Upper lobe of right lung (tissue), 1 donor: ENCODE measurements at places on chromosomes 16 and 17. TPM values are rescaled to one million over a fixed set of nuclear protein-coding genes. Genes with fewer than 3 reads are reported as not detected.

DNA sequence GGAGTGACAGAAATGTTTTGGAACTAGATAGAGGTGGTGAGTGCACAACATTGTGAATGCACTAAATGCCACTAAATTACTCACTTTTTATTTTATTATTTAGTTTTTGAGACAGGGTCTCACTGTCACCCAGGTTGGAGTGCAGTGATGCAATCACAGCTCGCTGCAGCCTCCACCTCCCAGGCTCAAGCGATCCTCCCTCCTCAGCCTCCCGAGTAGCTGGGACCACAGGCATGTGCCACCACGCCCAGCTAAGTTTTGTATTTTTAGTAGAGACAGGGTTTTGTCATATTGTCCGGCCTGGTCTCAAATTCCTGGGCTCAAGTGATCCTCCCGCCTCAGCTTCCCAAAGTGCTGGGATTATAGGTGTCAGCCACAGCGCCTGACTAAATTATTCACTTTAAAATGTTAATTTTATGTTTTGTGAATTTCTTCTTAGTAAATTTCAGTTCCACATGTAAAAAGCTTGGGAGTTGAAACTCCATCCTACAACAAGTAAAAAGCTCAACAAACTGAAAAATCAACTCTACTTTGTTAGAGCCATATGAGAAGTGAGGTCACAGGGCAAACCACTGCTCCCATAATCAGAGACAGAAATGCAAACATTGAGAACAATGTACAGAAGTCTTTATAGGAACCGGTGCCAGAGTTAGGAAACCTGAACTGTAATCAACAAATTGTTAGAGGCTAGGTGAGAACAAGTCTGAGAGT, 13.8 kb upstream of the SLC5A10 start:
- DNase-seq = no peak
- H3K36me3 ChIP-seq = no peaks in the 10 kb centered on the region
- H3K27me3 ChIP-seq = no peaks in the 10 kb centered on the region

GRCh38 chr16:66020642-66021041, 345.8 kb upstream of the CDH5 start:
- H3K36me3 ChIP-seq = no peaks in the 10 kb centered on the region
- no peaks in the 10 kb centered on the region for H3K27me3 ChIP-seq
- no peak overlapping the region for H3K27ac ChIP-seq
- no peak overlapping the region for H3K4me3 ChIP-seq
- no peak for DNase-seq
- H3K4me1 ChIP-seq = no peaks in the 10 kb centered on the region

- H3K27me3 ChIP-seq = no peaks in the 10 kb centered on the region
- H3K27ac ChIP-seq = no peak overlapping the region
- no peaks in the 10 kb centered on the region for H3K36me3 ChIP-seq
- H3K4me1 ChIP-seq = no peaks in the 10 kb centered on the region
- no peak for DNase-seq
- H3K4me3 ChIP-seq = no peak overlapping the region
Observed at GRCh38 chr17:15744074-15744676, 12.1 kb downstream of the TBC1D26 start.

- no peak for DNase-seq
- H3K27me3 ChIP-seq = no peaks in the 10 kb centered on the region
- H3K36me3 ChIP-seq = no peaks in the 10 kb centered on the region
- H3K4me3 ChIP-seq = no peak overlapping the region
Observed at GRCh38 chr16:14331020-14331419, 259.9 kb downstream of the MRTFB start.

GRCh38 chr17:29677221-29677791, 54.6 kb upstream of the CORO6 start:
- H3K4me3 ChIP-seq = no peak overlapping the region
- DNase-seq = no peak
- peaks cover 18% of the 10 kb centered on the region for H3K4me1 ChIP-seq
- peaks cover 42% of the 10 kb centered on the region for H3K36me3 ChIP-seq

- peak; percentile 83 for DNase-seq
- no peak overlapping the region for H3K4me3 ChIP-seq
- H3K27me3 ChIP-seq = no peaks in the 10 kb centered on the region
Observed at GRCh38 chr17:74779948-74780400, 3.8 kb upstream of the NAT9 start.

DNA sequence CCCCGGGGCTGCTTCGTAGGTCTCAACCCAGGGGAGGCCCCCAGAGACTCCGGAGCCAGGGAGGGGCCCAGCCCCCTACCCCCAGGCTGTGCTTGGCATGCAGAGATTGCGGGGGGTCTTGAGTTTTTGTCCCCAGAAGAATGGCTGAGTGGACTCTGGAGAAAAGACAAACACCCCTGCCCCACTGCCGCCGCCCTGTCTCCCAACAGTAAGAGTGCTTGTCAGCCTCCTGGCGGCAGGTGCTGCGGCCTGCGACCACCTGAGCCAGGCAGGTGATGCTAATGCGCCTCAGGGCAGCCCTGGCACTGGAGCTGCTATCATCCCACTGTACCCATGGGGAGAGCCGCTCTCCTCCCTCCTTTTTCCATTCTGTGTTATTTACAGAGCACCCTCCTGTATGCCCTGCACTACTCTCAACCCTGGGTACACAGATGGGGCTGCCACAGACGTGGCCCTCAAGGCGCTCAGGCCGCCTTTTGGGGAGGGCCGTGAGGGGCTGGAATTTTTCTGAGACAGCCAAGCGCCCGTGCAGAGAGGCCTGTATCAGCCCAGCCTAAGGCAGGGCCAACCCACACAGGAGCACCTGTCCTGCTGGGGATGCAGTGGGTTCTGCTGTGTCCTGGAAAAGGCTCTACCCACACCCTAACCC, 2.6 kb upstream of the IL17C start:
- no peak overlapping the region for H3K4me3 ChIP-seq
- no peak for DNase-seq
- H3K36me3 ChIP-seq = peaks cover 17% of the 10 kb centered on the region

DNA sequence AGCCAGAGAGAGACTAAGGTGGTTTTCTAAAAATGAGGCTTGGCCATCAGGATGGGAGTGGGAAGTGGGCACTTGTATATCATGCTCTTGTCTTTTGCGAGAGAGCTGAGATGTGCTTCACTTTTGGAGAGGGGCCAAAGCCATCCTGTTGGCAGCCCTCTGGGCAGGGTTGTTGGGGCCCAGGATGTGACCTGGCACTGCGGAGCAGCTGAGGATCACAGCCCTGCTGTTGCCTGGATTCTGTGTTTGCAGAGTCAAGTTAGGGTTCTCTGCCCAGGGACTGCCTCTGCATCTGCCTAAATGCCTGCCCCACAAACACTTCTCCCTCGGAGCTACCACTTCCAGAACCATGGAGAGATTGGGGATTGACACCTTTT, 71.2 kb downstream of the PLD6 start:
- no peak overlapping the region for H3K4me3 ChIP-seq
- no peak overlapping the region for H3K27ac ChIP-seq
- H3K27me3 ChIP-seq = no peaks in the 10 kb centered on the region
- no peak for DNase-seq
- H3K4me1 ChIP-seq = no peaks in the 10 kb centered on the region

GRCh38 chr17:15237106-15237425, 28.1 kb downstream of the PMP22 start:
- H3K4me3 ChIP-seq = no peak overlapping the region
- peaks cover 61% of the 10 kb centered on the region for H3K4me1 ChIP-seq
- DNase-seq = no peak
- H3K36me3 ChIP-seq = peaks cover 83% of the 10 kb centered on the region
- H3K27me3 ChIP-seq = no peaks in the 10 kb centered on the region

- no peaks in the 10 kb centered on the region for H3K4me1 ChIP-seq
- H3K27me3 ChIP-seq = peaks cover 6% of the 10 kb centered on the region
- H3K27ac ChIP-seq = no peak overlapping the region
- no peak for DNase-seq
- no peaks in the 10 kb centered on the region for H3K36me3 ChIP-seq
Observed at GRCh38 chr16:86067516-86067915, 168.6 kb downstream of the IRF8 start.

DNA sequence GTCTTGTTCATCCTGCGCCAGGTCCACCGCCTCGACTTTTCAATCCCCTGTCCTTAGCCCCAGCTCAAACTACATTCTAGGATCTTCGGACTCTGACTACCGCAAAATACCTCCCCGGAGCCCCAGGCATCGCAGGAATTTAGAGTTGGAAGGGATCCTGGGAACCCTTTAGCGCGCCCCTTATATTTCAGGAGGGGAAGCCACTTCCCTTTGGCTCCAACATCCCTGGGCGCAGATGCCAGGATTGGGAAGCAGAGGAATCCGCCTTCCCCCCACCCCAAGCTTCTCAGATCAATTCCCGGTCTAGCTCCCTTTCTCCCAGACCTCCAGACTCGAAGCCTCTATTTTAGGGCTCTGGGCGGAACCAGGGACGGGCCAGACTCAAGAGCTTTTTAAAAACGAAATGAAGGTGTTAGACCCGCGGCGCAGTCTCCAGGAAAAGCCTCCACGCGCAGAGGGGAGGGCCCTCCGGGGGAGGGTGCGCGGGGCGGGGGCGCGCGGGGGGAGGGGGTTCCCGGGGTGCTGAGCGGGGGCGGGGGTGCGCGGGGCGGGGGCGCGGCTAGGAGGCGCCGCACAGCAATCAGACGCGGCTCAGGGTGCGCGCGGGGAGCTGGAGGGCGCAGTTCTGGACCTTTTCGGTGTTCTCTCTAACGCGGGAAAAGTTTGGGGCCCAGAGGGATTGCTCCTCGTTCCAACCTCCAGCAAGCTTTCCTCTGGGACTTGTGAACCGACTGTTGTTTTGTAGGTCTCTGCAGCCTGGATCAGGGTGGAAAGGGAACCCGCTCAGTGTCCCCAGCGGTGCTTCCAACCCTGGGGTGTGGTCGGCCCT, 1.6 kb downstream of the AHSP start:
- H3K4me1 ChIP-seq = no peaks in the 10 kb centered on the region
- no peak overlapping the region for H3K27ac ChIP-seq
- peak; percentile 70 for DNase-seq
- peaks cover 6% of the 10 kb centered on the region for H3K27me3 ChIP-seq

DNA sequence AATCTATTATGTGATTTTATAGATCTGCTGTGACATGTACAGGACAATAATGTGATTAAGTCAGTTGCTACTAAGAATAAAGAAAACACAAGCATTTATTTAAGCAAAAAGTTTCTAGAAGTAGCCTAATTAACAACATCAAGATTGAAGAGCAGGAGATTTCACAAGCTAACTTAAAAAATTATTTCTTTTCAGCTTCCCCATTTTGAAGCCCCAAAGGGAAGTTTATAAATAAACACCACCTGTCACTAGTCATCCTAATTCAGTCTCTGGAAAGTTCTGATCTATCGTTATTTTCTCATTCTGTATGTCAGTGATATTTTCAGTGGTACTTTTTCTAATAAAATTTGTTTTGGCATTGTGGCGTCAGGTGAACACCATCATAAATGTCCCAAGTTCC, 8.3 kb downstream of the CAPNS2 start:
- H3K4me3 ChIP-seq = no peak overlapping the region
- no peak for DNase-seq
- no peaks in the 10 kb centered on the region for H3K27me3 ChIP-seq
- no peaks in the 10 kb centered on the region for H3K4me1 ChIP-seq
- H3K27ac ChIP-seq = no peak overlapping the region

- DNase-seq = no peak
- H3K27me3 ChIP-seq = no peaks in the 10 kb centered on the region
- H3K4me3 ChIP-seq = no peak overlapping the region
- no peaks in the 10 kb centered on the region for H3K4me1 ChIP-seq
- no peaks in the 10 kb centered on the region for H3K36me3 ChIP-seq
Observed at GRCh38 chr16:46573008-46573833, 48.0 kb downstream of the SHCBP1 start.

DNA sequence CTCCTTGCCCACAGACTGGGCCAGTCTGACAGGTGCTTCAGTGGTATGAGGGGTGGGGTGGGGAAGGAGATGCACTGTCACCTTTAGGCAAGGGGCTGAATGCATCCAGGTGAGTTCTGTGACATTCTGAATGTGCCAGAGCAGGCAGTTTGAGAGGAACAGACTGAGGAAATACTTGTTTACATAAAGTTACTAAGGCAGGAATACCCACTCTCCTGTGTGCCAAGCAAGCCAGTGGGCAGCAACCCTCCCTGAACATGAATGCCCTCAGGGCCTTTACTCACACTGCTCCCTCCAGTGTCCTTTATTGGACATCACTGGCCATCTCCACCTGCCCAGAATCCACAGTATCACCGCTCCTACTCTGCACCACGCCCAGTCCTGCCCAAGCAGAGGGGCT, 33.1 kb upstream of the ULK2 start:
- peaks cover 36% of the 10 kb centered on the region for H3K36me3 ChIP-seq
- no peak for DNase-seq

DNA sequence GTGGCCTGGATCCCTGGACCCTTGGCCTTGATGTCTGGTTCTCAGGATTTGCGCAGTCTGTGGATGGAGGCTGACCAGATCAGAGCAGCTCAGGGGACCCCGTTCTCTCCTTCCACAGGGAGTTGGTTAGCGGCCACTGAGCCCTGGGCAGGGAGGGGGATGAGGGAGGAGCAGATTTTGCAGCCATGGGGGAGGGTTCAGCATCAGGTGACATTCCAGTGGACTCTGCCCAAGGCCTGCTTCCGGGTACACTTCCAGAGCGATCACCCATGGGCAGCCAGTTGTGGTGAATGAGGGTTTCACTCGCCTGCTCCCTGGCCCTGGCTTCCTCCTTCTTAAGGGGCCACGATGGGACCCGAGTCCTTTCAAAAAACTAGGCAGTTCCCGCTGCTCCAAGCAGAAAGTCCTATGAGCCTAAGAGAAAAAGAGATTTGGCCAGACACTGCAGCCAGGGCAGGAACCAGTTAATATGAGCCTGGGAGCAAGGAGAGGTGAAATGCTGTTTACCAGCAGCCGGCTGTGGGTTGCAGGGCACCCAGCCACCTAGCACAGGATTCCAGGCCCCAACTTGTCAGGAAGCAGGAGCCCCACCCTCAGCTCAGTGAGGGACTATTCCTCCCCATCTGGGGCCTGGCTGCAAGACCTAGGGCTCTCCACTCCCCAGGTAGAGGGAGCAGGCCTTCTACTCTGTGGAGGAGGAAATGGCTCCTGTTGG, 4.7 kb upstream of the GPRC5C start:
- H3K4me1 ChIP-seq = peaks cover 17% of the 10 kb centered on the region
- no peaks in the 10 kb centered on the region for H3K36me3 ChIP-seq
- H3K27ac ChIP-seq = peak overlapping the region; percentile 47
- peaks cover 17% of the 10 kb centered on the region for H3K27me3 ChIP-seq

GRCh38 chr17:48720266-48721008, 1.9 kb downstream of the PRAC1 start:
- H3K4me3 ChIP-seq = no peak overlapping the region
- no peak for DNase-seq
- H3K36me3 ChIP-seq = no peaks in the 10 kb centered on the region
- peaks cover 13% of the 10 kb centered on the region for H3K4me1 ChIP-seq
- peaks cover 100% of the 10 kb centered on the region for H3K27me3 ChIP-seq

SOCS1 gene
- total RNA-seq = 15.3 TPM

KIF2B gene
- not detected for total RNA-seq

SLC16A6 gene
- 7.5 TPM for total RNA-seq

RNF43 gene
- total RNA-seq = 7.5 TPM

C1QL1 gene
- total RNA-seq = 0.52 TPM

MYH13 gene
- total RNA-seq = not detected

CHP2 gene
- not detected for total RNA-seq

PLLP gene
- 104 TPM for total RNA-seq

KPNB1 gene
- total RNA-seq = 196 TPM

OR3A1 gene
- not detected for total RNA-seq
